ENCODE measurements at places on chromosomes 4 and X.

DNA sequence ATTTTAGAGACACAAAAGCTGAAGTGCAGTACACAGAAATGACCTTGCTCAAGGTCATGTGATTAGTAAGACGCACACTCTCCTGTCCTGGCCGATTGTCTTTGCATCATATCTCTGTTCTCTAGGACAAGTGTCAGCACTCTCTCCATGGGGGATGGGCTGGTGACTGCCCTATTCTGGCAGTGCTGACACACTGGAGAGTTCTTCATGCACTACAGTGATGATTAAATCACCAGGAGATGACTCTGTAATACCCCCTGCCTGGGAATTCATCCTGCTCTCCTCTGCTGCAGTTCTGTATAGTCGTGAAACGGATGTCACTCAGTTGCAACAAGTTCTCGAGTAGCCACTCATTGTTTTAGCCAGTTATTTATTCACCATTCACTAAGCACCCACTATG, 5.3 kb upstream of the SHISA3 start:
- no peak for DNase-seq

GRCh38 chrX:22237479-22237878, 35.2 kb upstream of the CBLL2 start:
- DNase-seq, result no peak

DNA sequence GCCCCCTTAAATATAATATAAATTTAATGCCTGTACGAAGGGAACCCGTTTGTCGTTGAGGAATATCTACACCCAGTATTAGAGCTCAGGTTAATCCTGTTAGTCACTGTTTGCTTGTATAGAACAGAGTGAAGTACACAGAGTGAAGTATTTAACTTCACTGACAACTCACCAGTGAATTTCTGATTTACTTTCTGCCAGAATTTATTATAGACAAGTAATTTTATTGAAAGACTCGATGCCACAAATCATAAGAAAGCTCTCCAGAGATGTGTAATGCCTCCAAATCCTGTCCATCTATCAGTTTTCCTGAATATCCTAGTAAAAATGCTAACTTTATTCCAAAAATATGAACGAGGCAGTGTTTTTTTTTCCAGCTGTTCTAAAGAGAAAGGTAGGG, 1.6 kb downstream of the GAB1 start:
- DNase-seq, result no peak

DNA sequence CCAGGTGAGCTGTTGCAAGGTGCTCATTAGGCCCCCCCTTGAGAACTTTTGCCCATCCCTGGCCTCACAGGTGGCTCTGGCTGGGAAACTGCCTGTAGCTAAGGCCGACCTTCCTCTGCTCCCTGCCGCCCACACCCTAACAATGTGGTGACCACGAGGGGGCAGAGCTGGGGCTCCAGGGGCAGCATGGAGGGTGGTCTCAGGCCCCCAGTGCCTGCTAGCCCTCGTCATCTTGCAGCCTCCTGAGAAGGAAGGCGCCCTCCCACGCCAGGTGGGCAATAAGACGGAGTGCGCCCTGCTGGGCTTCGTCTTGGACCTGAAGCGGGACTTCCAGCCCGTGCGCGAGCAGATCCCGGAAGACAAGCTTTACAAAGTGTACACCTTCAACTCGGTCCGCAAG, 32.4 kb downstream of the ATP2B3 start:
- DNase-seq, result no peak

- DNase-seq, result no peak
Observed at GRCh38 chr4:154998284-154998683, 210.2 kb upstream of the NPY2R start.

DNA sequence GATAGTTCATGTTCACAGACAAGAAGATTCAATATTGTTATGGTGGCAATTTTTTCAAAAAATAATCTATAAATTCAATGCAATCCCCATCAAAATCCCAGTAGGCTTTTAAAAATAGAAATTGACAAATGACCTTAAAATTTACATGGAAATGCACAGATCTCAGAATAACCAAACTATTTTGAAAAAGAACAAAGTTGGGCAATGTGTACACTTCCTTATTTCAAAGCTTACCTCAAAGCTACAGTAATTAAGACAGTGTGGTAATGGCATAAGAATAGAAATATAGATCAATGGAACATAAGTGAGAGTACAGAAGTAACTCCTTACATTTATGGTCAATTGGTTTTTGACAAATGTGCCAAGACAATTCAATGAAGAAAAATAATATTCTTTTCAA, 39.0 kb downstream of the FRMD7 start:
- peak; percentile 16 for DNase-seq

DNA sequence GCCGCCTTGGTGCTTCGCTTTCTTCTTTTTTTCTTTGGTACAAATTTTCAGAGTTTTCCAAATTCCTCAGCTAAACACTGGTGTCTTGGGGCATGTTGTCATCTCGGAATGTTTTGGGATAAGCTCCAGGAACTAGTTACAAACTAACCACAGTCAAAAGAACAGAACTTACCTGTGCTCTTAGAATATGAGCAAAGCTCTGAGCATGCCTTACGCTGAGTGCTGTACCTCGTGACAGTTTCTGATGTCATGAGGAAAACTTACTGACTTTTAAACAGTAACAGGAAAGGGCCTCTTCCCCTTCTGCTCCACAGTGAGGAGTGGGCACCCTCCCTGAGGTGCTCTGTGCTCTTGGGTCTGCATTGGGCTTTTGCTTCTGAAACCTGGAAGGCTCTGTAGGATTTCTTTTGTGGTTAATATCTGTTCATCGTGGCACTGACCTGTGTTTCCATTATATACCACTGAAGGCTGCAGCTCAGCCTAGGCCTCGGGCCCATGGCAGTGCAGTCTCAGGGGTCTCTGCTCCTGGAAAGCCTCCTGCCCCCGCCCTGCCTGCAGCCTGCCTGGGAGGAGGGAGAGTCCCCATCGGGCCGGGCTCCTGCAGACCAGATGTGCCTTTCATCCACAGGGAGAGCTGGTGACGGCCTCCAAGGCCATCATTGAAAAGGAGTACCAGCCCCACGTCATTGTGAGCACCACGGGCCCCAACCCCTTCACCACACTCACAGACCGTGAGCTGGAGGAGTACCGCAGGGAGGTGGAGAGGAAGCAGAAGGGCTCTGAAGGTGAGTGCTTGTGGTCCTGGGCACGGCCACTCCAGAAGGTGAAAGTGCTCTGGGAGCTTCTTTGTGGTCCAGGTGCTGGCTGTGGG, 48.7 kb downstream of the NOP14 start:
- no peak for DNase-seq

- DNase-seq, result no peak
Observed at GRCh38 chr4:3347871-3348270, 55.0 kb downstream of the RGS12 start.

GRCh38 chr4:131551306-131551705, 1597.8 kb upstream of the PCDH10 start:
- no peak for DNase-seq
